DMS 273 treated with DMSO at 0.1 percent for 48 hours (cell line): ENCODE measurements at places on chromosomes 5 and 9.

GRCh38 chr5:39639618-39640089, 214.9 kb upstream of the DAB2 start:
- no peak for DNase-seq

DNA sequence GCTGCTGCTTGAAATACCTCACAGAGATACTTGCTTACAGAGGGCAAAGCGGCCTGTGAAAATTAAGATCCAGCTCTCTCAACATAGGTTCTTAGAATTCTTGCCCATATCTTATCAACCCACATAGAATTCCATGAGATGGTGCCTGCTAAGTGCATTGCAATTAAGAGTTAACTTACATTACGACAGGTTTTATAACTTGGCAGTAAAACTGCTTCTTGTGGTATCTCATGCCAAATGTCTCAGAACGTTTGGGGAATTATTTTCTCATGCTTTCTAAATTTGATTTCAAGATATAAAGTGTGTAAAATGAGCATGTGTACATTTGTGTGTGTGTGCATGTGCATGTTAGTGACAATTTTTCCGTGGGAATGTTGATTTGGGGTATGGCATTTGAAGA, 261.2 kb downstream of the SAXO1 start:
- DNase-seq = no peak

GRCh38 chr5:127440831-127441230, 76.6 kb upstream of the PRRC1 start:
- DNase-seq = no peak

- no peak for DNase-seq
Measured at GRCh38 chr5:1794901-1795290, 4.7 kb downstream of the MRPL36 start.

GRCh38 chr5:5183933-5184332, 43.8 kb downstream of the ADAMTS16 start:
- no peak for DNase-seq

- DNase-seq = no peak
Measured at GRCh38 chr9:89412951-89413350, 85.0 kb downstream of the SEMA4D start.

DNA sequence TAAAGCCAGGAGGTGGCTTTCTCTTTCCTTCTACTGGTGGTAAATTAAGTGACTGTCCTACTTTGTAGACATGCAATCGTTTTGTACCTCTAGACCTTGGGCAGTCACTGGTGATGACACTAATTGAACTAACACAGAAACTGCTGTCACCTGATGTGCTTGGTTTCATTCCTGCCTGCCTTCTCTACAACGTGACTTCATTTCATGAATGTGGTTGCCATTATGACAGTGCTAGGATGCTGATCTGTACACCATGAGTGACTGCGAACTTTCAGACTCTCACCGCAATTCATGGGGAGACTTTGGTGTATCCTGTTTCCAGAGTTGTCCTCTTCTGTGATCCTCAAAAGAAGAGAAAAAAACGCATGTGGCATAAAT, 47.5 kb downstream of the UBE2QL1 start:
- DNase-seq = no peak

- no peak for DNase-seq
Measured at GRCh38 chr5:67002832-67003684, 193.5 kb downstream of the CD180 start.

GRCh38 chr9:14883310-14883944, 26.8 kb downstream of the FREM1 start:
- no peak for DNase-seq

DNA sequence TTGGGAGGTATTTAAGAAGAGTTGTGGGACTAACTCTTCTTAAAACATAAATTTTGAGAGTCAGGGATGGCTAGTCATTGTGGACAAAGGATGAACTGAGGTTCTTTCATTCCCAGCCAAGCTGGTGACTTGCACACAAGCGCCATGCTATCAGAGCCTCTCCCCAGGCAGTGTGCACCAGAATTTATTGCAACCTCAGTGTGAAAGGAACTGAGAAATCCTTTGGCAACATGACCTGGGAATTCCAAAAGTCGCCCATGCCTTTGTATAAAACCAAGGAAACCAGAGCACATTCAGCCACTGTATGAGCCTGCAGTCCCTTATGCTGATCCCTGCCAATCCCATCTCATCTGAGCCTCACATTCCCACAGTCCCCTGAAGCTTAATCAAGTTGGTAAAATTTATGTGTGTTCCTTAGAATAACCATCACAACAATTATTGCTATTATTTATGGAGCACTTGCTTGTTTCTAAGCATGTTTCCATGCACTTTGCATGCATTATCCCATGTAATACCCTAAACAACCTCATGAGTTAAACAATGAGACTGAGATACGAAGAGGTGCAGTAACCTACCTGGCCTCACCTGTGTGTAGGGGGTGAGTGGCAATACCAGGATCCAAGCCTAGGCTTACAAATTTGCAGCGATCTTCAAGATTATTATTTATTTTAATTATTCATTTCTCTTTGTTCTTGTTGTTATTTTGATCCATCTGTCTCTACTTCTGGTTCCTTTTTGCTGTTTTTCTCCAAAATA, 116.4 kb downstream of the NTRK2 start:
- DNase-seq = no peak

DNA sequence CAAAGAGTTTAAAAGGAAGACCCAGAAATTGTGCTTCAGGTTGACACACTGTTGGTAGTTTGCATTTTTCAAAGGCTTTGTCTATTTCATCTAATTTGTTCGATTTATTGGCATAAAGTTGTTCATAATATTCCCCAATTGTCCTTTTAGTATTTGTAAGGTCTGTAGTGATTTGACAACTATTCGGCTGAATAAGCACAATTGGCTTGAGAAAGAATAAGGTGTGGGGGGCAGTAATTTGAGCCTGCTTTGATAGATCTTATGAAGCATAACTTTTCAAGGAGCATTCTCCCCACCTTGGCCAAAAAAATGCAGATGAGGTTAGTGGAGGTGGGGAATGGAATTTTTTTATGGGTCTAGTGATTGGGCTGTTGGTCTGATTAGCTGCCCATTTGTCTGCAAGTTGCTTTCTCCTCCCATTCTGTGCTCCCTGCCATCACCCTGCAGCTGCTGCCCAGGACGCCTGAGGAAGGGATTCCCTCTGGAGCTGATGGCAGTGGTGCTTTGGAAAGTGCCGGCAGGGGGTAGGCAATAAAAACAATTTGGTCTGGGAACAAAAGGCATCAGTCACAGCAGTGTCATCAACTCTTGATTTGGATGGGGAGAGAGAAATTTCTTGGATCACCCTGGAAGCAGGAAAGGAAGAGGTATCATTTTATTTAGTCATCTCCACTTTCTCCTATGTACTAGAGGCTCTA, 26.6 kb downstream of the WNT8A start:
- no peak for DNase-seq

DNA sequence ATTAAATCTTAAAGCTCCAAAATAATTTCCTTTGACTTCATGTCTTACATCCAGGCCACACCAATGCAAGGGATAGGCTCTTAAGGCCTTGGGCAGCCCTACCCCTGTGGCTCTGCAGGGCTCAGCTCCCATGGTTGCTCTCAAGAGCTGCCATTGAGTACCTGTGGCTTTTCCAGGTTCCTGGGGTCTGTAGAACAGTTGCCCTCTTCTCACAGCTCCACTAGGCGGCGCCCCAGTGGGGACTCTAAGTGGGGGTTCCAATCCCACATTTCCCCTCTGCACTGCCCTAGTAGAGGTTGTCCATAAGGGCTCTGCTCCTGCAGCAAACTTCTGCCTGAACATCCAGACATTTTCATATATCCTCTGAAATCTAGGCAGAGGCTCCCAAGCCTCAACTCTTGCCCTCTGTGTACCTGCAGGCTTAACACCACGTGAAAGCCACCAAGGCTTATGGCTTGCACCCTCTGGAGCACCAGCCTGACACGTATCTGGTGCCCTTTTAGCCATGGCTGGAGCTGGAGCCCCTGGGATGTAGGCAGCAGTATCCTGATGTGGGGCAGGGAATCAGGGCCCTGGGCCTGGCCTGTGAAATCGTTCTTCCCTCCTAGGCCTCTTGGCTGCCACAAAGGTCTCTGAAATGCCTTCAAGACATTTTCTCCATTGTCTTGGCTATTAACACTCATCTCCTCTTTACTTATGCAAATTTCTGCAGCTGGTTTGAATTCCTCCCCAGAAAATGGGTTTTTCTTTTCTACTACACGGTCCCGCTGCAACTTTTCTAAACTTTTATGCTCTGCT, 185.1 kb downstream of the SMARCA2 start:
- no peak for DNase-seq

- DNase-seq = no peak
Measured at GRCh38 chr5:3230254-3230653, 365.4 kb upstream of the IRX1 start.

GRCh38 chr5:164352695-164353094, 847.3 kb downstream of the MAT2B start:
- no peak for DNase-seq

DNA sequence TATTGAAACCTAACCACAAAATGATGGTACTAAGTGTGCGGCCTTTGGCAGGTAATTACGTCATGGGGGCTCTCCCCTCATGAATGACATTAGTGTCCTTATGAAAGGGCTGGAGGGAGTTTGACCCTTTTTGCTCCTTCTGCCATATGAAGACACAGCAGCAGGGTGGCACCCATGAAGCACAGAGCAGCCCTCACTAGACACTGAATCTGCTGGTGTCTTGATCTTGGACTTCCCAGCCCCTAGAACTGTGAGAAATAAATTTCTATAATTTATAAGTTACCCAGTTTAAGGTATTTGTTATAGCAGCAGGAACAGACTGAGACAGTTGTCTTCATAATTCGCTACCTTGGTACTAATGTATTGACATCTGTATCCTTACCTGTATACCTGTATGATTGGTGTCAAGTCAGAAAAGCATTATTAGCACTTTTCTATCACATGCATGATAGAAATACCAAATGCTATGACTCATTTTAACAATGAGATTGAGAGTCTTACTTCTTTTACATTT, 80.4 kb downstream of the GCNT4 start:
- no peak for DNase-seq

DNA sequence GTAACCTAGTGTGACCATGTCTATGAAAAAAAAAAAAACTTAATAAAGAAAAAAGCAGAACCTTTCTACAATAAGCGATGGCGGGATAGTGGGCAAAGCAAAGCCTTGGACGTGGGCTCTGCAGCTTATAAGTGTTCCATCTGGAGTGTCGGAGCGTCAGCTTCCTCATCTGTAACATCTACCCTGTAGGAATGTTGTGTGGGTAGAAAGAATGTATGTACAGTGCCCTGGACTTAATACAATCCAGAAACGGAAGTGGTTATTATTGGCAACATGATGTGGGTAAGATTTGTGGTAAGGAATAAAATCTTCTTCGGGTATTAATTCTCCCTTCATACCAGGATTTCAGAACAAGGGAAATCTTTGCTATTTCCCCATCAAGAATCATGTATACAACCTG, 66.5 kb downstream of the SEMA5A start:
- DNase-seq = no peak

DNA sequence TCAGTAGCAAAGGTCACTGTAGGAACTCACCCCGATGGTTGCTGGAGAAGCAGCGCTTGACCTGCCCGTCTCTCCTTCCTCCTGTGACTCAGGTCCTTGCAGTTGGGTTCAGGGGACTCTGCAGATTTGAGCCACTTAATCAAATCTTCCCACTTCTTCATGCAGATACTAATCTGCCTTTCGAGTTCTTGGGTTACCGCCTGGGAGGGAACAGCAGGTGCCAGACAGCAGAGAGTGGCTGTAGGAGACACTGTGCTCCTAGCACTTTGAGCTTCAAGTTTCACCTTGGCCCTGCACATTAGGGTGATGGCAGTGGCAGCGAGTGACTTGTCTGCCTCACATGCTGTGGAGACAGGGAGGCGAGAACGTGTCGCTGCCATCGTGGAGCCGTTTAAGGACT, 478.3 kb downstream of the PSAT1 start:
- DNase-seq = no peak

- DNase-seq = no peak
Measured at GRCh38 chr9:4489919-4490704, at the start of gene SLC1A1. TSS of gene SLC1A1 (plus strand) at chr9:4490468. CDS start at chr9:4490680, 212 bp downstream.

DNA sequence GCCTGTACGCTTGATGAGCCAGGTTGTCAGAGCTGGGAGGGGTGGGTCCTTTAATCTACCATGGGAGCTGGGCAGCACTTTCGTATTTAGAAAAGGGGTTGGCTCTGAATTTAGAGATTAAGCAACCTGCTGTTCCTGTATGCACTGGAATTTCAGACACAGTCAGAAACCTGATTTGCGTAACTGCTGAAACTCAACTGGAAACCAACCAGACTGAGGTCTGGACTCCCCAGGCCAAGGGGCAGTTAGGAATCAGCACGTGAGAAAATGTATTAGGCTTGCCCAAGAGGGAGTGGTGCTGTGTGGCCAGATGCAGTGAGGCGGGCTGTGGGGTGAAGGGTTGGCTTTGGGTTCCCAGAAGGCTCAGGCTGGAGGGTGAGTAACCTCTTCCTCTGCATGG, 235.0 kb downstream of the GOLPH3 start:
- no peak for DNase-seq

- no peak for DNase-seq
Measured at GRCh38 chr5:82100303-82101077, 128.7 kb downstream of the ATG10 start.

- DNase-seq = no peak
Measured at GRCh38 chr9:84988621-84989020, 319.1 kb downstream of the NTRK2 start.

DNA sequence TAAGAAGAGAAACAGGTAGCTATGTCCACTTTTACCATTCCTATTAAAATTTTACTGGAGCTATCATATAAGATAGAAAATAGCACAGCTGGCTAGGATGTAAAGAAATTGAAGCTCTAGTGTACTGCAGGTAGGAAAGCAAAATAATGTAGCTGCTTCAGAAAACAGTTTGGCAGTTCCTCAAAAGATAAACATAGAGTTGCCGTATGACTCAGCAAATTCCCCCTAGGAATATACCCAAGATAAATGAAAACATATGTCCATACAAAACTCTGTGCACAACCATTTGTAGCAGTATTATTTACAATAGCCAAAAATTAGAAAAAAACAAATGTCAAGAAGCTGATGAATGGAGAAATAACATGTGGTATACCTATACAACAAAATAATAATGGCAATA, 64.6 kb upstream of the SHISAL2B start:
- no peak for DNase-seq

GRCh38 chr5:178426326-178427130, 163.7 kb downstream of the COL23A1 start:
- no peak for DNase-seq

GRCh38 chr5:15587916-15588315, 87.9 kb downstream of the FBXL7 start:
- no peak for DNase-seq

- DNase-seq = no peak
Measured at GRCh38 chr5:53257806-53258373, 148.3 kb upstream of the MOCS2 start.

- DNase-seq = peak; percentile 33
Measured at GRCh38 chr5:60687927-60688720, 11.8 kb downstream of the DEPDC1B start.

- DNase-seq = no peak
Measured at GRCh38 chr9:130142641-130143040, 29.6 kb upstream of the NCS1 start.

DNA sequence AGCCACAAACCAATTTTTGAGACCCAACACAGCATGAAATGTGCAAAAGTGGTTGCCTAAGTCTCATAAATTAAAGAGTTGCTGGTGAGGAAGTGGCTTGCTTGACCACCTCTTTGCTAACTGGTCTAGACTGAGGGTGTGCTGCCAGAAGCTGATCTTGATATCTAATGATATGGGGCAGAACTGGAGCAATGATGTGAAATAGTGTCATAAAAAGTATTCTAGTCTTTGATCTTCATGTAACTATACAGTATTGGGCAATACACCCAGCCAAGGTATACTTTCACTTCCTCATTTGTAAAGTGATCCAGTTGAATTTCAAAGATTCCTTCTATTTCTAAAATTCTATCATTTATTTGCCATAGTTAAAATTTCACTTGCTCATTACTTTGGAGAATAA, 5.9 kb upstream of the YTHDC2 start:
- DNase-seq = no peak
